ENCODE measurements at places on chromosomes 16 and 17.
A peak's percentile ranks its signal among the peaks of the same experiment; 100 is the strongest.

DNA sequence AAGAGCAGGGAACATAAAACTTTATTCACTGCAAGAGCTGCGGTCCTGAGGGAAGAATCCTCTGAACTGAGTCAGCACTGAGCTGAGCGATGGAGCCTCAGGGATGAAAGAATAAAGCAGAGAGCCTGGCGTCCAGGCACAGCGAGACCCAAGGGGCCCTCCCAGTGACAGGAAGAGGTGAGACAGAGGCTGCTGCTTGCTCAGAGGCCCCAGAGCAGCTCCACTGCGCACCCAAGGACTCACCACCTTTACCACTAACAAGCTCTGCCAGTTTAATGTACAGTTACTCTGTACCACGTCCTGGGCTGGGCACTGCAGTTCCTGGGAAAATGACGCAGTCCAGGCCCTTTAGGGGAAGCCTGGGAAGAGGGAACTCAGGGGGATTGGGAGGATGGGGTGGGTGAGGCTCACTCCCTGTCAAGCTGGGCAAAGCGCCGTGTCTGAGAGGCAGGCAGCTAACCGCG, 5.6 kb downstream of the GFAP start:
- no peak for DNase-seq

DNA sequence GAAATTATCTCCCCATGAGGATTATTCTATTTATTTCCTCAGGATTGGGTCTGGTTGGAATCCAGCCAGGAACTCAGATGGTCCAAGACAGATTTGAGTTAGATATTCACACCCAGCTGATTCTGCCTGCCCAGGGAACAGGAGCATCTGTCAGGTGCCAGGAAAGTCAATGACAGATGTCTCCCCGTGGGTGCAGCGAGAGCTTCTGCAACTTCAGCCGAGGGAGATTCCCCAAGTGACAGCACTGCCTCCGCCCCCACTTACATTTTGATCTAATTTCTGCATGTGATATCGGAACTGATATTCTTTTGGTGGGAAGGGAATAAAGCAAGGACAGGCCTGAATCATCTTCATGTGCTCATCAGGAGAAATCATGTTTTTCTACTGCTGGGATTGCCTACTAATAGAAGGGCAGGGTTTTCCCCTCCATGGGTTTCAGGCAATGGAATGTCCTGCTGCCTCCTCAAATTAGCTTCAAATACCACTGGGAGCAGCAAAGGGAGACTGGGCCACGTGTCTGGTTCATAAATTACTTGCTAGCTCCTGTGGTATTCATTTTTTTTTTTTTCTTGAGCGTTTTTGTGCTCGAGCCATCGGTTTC, 15.7 kb upstream of the DHX8 start:
- DNase-seq, result peak; percentile 70

GRCh38 chr16:266258-267164, 9.2 kb downstream of the RGS11 start:
- DNase-seq, result no peak

DNA sequence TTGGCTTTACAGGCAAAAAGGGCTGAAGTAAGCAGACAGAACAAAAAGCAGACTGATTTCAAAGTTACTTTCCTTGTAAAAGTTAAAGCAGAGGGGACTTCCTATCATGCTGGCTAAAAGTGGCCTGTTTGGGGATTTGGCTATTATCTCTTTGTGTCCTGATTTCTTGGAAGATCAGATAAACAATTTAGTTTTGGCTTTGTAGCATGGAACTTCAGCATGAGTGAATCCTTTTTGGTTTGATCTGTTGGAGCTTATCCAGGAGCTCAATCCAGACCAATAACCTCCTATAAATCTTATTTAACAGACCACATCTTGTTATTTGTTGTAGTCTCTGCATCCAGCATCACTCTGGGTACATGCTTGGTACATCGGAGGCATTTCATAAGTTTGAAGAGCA, 8.9 kb upstream of the RNF112 start:
- no peak for DNase-seq

- DNase-seq, result no peak
Measured at GRCh38 chr16:27313422-27314160, at the start of gene IL4R. IL4R (plus strand) TSS chr16:27313974; CDS start chr16:27340204, 26,230 bp downstream.

GRCh38 chr17:309361-309888, 43.2 kb downstream of the RPH3AL start:
- no peak for DNase-seq

GRCh38 chr16:69404275-69404805, 18.5 kb upstream of the TERF2 start:
- peak; percentile 46 for DNase-seq

DNA sequence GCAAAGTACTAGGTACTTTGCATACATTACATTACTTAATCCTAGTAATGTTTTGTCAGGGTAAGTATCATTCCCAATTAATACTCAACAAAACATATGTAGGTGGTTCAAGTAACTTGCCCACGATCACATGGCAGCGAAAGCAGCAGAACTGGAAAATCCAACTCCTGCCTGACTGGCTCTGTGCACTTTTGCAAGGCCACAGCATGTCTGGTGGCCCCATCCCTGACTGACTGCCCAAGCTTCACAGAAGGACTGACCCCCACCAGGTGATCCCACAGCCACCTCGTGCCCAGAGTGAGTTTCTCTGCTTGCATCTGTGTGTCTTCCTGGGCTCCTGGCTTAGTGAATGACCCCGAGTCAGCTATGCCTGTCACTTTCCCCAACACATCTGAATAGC, 11.4 kb downstream of the CNP start:
- no peak for DNase-seq
